ENCODE measurements at places on chromosomes 11 and 22. TPM values are rescaled to one million over a fixed set of nuclear protein-coding genes. Genes with fewer than 3 reads are reported as not detected.

GRCh38 chr11:78573681-78574080, 983 bp downstream of the NARS2 start:
- DNase-seq: peak; percentile 4

DNA sequence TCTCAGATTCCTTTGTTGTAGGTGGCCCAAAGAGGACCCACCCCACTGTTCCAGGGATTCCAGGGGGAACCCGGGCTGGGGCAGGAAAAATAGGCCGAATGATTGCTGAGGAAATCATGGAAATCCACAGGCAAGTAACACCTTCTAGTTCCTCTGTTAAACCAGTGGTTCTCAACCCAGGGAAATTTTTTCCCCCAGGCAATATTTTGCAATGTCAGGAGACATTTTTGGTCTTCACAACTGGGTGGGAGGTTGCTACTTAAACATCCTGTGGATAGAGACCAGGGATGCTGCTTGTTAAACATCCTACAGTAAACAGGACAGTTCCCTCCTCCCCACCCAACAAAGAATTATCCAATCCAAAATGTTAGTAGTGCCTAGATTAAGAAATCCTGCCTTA, 84.7 kb downstream of the BTBD10 start:
- no peak for DNase-seq

MPZL3 gene
- 2.4 TPM for total RNA-seq

- no peak for DNase-seq
These were observed 4.8 kb upstream of the SYT8 start for GRCh38 chr11:1830004-1830321.

RPS3 gene
- 1,048 TPM for total RNA-seq

BCO2 gene
- total RNA-seq: not detected

CD3D gene
- total RNA-seq: not detected

- DNase-seq: peak; percentile 53
These were observed 40.5 kb downstream of the LRRC32 start for GRCh38 chr11:76629853-76630599.

GRCh38 chr11:126732981-126733380, 267.6 kb downstream of the KIRREL3 start:
- no peak for DNase-seq

DNA sequence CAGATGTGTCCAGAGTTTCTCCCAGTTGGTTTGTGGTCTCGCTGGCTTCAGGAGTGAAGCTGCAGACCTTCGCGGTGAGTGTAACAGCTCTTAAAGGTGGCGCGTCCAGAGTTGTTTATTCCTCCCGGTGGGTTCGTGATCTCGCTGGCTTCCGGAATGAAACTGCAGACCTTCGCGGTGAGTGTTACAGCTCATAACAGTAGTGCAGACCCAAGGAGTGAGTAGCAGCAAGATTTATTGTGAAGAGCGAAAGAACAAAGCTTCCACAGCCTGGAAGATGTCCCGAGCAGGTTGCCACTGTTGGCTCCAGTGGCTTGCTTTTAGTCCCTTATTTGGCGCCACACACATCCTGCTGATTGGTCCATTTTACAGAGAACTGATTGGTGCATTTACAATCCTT, 1.8 kb upstream of the PGA3 start:
- no peak for DNase-seq

UBQLNL gene
- 0.32 TPM for total RNA-seq

DNA sequence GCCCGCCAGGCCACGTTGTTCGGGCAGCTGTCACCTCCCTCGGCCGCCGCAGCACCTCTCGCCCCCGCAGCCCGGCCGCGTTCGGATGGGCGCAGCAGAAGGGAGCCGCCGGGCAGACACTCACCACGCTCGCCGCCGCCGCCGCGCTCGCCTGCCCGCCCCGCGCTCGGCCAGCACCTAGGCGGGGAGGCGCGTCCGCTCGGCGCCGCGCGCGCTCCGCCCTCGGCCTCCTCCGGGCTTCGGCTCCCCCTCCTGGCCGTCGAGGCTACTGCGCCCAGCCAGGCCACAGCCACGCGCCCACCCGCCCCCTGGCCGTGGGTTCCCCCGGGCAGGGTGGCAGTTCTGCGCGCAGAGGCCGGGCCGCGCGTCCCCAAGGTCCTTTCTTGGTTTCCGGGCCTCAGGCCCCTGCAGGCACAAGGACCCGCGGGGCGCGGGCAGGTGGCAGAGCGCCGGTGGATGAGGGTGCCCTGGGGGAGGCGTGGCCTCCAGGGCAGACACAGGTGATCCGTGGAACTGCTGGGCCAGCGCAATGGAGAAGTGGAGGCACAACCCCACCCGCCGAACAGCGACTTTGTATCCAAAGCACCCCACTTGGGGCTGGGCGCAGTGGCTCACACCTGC, at the start of gene SLC25A22:
Gene SLC25A22 (minus strand): TSS at position 189 of the 621 bp plus-strand sequence. CDS start 3,275 bp downstream, outside the sequence.
- DNase-seq: peak; percentile 94

All from GM23248 (cell line).